Stimulated activated CD4-positive, alpha-beta T cell treated with anti-CD3 and anti-CD28 coated beads, Interleukin-2, amount 100 ng/mL, for 24 hours (primary cell): ENCODE measurements at places on chromosomes 4 and X.

DNA sequence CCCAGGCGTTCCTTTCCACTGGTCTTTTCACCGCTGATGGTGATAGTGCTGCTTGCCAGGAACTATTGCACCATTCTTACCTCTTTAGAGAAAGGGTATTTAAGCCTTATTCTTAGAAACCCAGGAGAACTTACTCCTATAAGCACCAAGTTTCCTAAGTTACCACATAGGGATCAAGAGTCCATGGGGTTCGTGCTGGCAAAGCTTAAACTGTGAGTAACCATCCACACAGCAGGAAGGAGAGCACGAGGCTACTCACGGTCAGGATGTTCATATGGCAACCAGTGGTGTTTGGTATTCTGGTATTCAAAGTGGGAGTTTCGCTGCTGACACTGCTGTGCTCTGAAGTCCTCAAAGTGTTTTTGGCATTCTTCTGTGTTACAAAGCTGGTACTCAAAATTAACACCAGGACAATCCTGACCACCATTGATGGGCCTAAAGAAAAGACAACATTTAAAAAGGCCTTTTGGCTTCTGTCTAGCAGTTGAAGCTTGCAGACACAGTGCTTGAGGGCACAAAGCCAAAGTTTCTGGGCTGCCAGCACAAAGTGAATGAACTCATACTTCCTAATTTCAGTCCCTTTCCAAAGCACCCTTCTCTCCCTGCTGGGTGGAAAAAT lies 256.9 kb downstream of the ADAMTS3 start:
- no peak for DNase-seq

DNA sequence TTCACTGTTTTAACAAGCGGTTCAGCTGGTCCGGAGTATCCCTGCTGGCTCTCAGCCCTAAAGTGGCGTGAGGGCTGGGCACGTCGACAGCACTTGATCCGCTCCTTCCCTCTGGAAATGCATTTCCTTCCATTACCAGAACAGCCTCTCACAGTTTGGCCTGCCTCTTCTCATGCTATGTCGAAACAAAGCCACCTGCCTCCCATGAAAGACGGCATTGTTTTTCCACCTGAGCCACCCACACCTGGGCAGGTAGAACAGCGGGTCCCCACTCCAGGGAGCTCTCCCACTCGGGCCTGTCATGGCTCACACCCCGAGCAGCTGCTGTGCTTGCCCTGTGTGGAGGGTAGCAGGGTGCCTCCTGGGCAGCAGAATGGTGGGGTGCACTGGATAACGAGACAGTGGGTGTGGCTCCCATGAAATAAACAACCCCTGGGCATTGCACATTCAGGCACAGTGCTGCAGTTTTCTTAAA lies 86.2 kb downstream of the FHDC1 start:
- DNase-seq = no peak

GRCh38 chr4:69830560-69831269 lies 29.2 kb downstream of the SULT1E1 start:
- DNase-seq = no peak

- DNase-seq = no peak
These were observed 40.9 kb upstream of the MAP3K15 start for GRCh38 chrX:19556202-19556601.

DNA sequence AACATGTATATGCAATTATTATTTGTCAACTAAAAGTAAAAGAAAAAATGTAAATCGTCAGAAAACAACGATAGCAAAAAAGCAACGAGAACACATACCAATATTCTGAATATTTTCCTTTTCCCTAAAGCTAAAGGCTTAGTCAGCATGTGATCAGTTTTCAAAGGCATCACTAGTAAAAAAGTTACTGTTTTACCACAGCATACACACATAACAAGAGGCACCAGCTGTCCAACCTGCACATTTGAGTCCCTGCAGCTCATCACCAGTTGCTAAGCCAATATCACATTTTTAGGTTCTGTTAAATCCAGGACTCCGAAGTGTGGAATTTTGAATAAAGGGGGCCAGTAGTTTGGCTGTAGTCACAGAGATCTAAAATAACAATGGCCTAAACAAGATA lies 203.8 kb downstream of the ADGRA3 start:
- no peak for DNase-seq

- DNase-seq = no peak
These were observed 289.5 kb downstream of the USP46 start for GRCh38 chr4:52369649-52370048.

DNA sequence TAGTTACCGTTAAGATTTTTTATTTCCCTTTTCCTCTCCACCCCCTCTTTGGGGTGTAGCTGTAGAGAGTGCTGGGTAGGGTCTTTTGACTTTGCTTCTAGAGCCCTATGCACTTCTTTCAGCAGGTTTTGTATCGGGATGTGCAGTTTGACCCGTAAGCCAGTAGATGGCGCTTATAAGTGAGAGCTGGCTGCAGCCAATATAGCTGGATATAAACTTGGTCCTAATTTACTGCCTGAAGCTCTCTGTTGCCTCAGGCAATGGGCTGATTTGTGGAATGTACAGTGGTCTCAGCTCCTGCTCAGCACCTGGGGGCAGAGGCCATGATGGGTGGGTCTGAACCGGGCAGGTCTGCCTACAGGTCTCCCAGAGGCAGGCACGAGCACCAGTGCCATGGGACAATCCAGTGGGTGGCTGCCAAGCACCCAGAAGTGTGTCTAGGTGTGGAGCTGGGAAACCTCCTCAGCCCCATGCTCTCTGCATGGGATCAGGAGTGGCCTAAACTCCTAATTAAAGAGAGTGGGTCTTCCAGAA lies 146.5 kb downstream of the SPANXN1 start:
- no peak for DNase-seq

GRCh38 chr4:4918067-4918466 lies 58.6 kb downstream of the MSX1 start:
- no peak for DNase-seq

DNA sequence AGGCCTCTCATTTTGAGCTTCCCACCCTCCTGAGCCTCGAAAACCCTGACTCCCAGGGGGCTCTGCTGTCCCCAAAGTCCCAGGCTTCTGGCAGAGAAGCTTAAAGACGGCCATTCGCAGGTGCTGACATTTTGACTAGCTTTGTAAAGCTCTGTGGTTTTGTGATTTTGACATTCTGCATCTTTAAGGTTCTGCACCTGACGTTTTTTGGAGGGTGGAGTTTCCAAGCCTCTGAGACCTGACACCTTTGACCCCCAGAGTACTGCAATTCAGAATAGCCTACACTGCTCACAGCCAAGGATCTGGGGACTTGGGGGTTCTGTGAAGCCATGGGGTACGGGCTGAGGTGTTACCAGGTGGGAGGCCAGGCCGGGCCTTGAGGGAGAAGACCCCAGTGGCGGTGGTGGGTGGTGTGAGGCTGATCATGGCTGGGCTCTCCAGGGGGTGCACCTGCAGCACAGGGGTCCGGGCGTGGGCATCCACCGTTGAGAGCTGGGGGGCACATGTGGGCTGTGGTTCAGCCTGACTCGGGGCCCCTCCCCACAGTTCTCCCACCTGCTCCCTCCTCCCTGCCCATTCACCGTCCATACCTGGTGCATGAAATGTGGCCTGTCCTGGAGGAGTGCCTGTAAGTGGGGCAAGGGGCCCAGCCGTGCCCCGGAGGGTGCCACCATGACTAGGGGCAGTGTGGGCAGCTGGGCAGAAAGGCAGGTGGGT lies 7.3 kb downstream of the FOXP3 start:
- no peak for DNase-seq

DNA sequence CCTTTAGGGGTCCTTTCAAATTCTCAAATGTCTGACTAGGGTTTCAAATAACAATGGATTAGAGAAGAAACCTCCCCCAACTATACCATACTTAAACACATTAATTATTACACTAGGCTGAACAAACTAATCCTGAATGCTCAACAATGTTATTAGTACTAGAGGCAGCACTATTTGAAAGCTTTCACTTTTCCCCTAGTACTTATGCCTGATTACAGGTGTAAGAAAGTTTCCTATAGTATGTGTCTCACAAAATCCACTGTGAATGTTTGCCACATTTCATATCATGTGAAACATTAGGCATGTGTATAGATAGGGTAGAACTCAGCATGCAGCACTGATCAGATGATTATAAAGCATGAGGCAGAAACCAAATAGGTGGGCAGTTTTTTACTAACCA lies 336.2 kb downstream of the ZNF674 start:
- DNase-seq = no peak

DNA sequence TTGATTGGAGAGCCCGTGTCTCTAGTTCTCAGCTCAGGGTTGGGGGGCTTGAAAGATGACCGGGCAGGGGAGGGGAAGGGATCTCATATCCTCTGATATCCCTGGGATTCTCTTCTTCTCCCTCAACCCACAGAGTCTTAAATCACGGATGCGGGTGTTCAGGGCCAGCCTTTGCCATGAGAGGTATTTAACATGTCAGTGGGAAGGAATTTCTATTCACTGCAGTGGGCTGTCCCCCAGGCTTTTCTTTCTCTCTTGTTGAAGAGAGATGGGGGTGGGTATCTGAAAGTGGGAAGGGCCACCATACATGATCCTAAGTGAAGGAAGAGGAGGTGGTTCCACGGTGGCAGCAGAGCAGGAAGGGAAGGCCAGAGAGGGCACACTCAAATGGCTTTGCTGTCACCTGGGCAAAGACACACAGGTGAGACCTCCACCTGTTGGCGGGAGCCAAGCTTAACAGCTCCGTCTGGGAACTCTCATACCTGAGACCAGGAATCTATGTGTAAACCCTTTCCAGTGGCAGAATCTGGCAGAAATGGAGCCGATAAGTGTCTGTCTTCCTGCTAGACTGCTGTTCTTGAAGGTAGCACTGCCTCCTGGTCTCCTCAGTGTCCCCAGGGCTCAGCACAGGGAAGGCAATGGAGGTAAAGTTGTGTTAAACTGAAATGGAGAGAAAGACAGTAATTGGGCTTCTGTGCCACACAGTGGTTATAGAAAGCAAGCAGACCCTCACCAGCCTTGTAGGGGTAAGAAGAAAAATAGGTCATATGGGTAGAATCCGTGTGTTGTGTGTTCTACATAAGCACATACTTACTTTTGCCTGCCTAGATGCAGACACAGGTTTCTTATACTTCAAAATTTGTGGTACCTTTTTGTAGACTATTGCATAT lies 49.4 kb downstream of the RHOH start:
- DNase-seq = no peak

- DNase-seq = no peak
These were observed 297.0 kb upstream of the KLF3 start for GRCh38 chr4:38366997-38367396.

DNA sequence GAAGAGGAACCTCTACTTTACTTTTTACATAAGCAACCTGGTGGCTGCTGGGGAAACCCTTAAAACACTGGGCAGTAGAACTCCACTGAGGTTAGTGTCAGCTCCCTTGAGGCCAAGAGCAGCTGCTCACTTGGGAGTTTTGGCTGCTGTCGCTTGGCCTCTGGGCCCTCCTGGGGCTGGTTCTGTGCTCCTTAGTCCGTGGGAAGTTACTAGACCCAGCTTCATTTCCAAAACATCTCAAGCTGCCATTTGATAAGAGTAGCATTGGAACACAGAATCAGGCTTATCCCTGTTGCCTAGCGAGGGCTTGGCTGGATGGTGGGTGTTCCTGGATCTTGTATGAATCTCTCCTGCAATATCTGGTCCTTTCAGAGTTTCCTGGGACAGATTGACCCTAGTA lies 26.1 kb downstream of the RNF4 start:
- no peak for DNase-seq
